ENCODE measurements at places on chromosomes 3 and 15. TPM values are rescaled to one million over a fixed set of nuclear protein-coding genes. Genes with fewer than 3 reads are reported as not detected.

GRCh38 chr3:28856796-28857195 is 424.1 kb upstream of the RBMS3 start:
- DNase-seq: no peak

GRCh38 chr3:195809291-195809785 is 2.4 kb downstream of the MUC4 start:
- DNase-seq: no peak

- DNase-seq: no peak
Observed at GRCh38 chr3:9912294-9912935, 4.5 kb upstream of the IL17RC start.

GRCh38 chr15:58062175-58062574 is 3.3 kb downstream of the ALDH1A2 start:
- DNase-seq: no peak

- DNase-seq: no peak
Observed at GRCh38 chr3:16801223-16801622, 83.5 kb upstream of the PLCL2 start.

DNA sequence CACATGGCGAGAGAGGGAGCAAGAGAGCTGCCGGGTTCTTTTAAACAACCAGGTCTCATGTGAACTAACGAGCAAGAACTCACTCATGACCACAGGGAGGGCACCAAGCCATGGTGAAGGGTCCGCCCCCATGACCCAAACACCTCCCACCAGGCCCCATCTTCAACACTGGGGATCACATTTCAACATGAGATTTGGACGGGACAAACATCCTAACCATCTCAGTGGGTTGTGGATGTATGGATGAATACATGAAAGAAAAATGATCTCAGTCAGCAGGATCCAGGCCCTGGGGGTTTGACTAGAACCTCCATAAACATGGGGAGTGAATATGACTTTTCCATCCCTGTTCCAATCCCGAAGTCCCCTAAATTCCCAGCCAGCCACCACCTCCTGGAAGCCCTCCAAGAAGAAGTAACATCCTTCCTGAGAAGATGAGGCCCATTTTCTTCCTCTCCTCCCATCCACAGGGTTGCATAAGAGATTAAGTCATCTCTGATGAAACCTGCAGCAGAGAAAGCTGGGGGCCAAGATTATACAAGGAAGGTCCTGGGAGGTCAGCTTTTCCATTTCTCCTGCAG is 9.5 kb downstream of the CAV3 start:
- DNase-seq: no peak

DNA sequence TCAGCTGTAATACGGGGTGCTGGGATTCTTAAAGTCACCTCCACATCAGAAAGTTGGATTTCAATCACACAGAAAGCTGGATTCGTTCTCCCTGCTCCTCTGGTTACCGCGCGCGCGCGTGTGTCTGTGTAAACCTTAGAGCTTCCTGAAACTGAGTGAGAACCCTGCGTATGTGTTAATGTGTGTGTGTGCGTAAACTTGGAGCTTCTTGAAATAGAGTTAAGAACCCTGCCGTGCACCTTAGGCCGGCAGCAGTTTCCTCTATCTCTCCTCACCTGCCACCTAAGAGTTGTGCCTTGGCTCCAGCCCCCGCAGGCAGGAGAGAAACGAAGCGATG is 531 bp downstream of the LZTFL1 start:
- DNase-seq: no peak

- DNase-seq: no peak
Observed at GRCh38 chr15:62844564-62845240, 197.8 kb upstream of the TPM1 start.

DNA sequence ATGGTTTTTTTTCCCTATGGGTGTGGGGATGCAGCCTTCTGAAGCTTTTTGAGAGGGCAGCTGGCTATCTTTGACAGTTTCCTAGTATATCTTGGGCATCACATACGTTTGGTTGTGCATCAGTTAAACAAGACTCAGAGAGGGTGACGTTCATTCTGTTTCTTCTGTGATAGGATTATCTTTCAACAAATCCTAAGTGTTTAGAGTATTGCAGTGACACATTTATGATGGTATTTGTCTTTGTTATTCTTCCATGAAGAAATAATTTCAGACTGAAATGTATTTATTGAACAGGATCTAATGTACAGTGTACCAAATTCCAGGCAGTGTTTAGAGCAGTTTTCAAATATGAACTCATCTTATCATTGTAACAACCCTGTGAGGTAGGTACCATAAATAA is 114.4 kb downstream of the PLCL2 start:
- no peak for DNase-seq

DNA sequence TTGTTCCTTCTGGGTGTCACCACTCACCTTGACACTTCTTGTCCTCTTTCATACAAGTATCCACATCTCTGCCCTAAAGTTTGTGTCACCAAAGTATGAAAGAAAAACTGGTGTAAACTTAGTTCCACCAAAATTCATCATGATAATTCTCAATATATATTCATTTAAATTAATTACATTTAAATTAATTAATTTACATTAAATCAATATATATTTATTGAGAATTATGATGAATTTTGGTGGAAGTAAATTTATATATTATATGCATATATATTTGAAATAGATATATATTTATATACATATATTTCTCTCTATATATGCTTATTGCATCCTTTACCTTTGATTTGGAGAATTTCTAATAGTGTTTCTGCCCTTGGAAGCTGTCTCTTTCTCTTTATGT is 828.3 kb downstream of the PDCD6IP start:
- no peak for DNase-seq

DNA sequence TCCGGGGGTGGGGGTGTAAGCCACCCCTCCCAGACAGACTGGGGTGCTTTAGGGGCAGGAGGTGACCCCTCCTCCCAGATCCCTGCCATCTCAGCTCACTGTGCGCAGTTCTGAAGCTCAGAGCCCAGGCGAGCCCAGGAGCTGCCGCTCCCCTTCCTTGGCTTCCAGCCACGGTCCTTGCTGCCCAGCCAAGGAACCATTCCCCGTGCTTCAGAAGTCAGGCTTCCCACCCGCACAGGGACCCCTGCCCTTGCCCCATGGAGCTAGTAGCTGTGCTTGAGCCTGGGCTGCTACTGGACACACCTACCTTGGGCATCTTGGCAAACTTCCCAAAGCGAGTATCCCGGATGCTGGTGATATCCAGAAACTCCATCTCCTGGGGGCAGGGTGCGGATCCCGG is 4.8 kb downstream of the PLCB2 start:
- no peak for DNase-seq

GRCh38 chr15:51375966-51376640 is 34.6 kb downstream of the GLDN start:
- no peak for DNase-seq

DNA sequence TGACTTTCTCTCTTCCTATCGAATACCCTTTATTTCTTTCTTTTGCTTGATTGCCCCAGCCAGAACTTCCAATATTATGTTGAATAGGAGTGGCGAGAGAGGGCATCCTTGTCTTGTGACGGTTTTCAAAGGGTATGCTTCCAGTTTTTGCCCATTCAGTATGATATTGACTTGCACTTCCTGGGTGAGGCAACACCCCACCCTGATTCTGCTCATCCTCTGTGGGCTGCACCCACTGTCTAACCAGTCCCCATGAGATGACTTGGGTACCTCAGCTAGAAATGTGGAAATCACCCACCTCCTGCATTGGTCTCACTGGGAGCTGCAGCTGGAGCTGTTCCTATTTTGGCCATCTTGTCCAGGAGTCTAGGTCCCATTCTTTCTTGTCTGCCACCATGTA is 44.8 kb upstream of the KCNH8 start:
- DNase-seq: no peak

- no peak for DNase-seq
Observed at GRCh38 chr3:59381282-59381681, 331.5 kb upstream of the CFAP20DC start.

Gene ACOX2
- 1.7 TPM for total RNA-seq

Gene SMAD3
- total RNA-seq: 58.2 TPM

Gene MELTF
- total RNA-seq: 12.7 TPM

Gene ANKRD34C
- total RNA-seq: not detected

Gene APH1B
- total RNA-seq: 3.9 TPM

Gene PAQR9
- total RNA-seq: 0.29 TPM

Gene CACNA2D3
- total RNA-seq: 0.14 TPM
